Activated CD4-positive, alpha-beta T cell treated with anti-CD3 and anti-CD28 coated beads, Interleukin-2, amount 50 U/mL, for 24 hours (primary cell): ENCODE measurements at places on chromosomes 2 and 18.

DNA sequence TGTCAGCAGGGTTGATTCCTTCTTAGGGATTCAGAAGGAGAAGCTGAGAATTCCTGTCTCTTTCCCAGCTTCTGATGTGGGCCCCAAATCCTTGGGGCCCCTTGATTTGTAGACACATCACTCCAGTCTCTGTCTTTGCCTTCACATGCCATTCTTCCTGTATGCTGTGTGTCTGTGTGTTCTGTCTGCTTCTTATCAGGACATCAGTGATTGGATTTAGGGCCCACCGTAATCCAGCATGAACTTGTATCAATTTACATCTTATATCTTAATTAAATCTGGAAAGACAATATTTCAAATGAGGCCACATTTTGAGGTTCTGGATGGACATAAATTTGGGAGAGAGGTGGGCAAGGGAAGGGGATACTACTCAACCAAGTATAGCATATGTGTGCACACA lies 9.7 kb downstream of the NEUROD1 start:
- no peak for DNase-seq

DNA sequence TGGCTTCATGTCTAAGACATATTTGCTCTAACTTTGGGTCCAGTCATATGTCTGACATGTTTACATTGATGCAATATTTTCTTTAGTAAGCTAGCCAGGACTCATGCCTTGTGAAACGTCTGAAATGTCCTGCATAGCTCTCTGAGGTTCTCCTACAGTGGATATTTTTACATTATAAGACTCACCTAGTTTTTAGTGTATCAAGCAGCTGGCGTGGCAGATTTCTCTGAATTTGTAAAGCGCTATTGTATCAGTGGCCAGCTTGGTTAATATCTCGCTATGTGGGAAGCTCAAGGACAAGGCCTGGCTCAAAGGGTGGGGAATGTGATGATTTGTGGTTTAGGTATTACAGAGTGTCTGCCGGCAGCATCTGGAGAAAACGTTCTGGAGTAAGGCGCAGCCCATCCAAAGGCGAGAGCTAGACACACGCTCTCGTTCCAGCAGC lies 164.3 kb downstream of the LTBP1 start:
- no peak for DNase-seq

GRCh38 chr2:237022533-237022932 lies 63.2 kb upstream of the COPS8 start:
- DNase-seq = no peak

- DNase-seq = no peak
Measured at GRCh38 chr2:142425551-142425950, 294.7 kb upstream of the LRP1B start.

DNA sequence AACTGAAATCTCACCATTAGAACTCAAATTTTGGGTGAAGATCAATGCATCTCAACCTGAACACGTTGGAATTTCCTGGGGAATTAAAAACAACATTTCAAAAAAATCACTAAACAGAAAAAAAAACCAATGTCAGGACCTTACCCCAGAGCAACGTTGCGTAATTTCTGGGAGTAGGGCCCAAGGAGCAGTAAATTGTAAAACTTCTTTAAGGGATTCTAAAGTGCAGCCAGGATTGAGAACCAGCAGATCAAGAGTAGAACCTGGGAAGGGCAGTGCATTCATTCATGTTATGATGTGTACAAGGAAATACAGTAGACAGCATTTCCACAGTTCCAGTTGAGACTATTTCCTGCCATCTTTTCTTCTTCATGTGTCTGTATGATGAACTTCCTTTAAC lies 56.9 kb downstream of the RHBDD1 start:
- DNase-seq = no peak

GRCh38 chr18:78762753-78763152 lies 216.9 kb upstream of the SALL3 start:
- DNase-seq = no peak

DNA sequence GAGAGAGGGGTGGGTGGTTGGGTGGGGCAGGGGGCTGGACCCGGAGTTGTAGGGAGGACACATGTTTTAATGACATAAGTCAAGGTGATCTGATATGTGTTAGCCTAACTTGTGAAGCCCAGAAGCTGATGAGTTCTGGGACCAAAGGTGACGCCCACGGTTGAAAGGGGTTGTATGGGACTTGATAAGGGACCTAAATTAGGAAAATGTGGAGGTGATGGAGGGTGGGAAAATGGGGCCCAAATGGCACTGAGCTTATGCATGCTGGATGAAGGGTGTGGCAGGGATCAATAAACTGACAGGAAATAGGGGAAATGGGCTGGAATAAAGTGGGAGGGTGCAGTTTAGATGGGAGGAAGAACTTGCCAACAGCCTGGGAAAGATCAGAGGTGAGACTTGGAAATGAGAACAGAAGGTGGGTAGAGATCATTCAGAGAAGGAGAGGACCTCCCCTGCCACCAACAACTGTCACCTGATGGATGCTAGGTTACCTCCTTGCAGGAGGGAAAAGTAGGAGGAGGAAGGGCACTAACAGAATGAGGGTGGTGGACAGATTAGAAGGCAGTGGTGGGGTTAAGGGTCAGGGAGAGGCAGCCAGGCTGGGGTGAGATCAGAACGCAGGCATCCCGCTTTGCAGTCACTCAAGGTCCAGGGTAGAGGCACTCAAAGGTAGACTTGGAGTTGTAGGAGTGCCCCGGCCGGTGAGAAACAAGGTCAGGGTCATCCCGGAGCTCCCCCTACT lies 15.3 kb downstream of the WNT10A start:
- no peak for DNase-seq

GRCh38 chr2:196170213-196170605 lies 1.2 kb downstream of the STK17B start:
- peak; percentile 58 for DNase-seq

DNA sequence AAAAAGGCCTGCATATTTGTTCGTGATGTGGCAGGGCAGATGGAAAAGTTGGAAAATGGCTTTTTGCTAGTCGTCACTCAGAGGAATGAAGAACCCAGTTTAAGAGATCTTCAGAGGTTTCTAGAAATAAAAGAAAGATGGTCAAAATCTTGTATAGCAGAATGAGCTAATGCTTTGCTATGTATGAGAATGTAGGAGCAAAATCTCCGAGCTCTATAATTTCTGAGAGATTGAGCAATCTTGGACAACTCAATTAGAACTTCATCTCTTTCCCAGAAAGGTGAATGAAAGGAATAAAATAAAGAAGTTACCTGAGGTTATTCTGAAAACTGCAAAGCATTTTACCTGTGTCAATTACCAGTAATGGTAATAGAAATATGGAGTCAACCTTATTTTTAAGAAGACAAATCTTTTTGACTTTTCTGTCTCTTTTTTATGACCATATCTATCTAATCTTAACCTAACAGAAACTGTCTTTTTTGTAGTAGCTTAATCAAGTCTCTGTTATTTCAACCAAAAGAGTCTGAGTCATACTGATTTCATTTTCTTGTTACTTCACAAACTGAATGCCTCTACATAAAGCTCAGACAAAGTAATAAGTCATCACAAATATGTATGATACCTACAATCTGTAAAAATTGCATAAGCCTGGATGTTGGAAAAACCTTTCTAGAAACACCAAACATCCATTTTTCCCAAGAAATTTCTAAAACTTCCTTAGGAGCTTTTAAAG lies 32.5 kb downstream of the CCDC68 start:
- no peak for DNase-seq

DNA sequence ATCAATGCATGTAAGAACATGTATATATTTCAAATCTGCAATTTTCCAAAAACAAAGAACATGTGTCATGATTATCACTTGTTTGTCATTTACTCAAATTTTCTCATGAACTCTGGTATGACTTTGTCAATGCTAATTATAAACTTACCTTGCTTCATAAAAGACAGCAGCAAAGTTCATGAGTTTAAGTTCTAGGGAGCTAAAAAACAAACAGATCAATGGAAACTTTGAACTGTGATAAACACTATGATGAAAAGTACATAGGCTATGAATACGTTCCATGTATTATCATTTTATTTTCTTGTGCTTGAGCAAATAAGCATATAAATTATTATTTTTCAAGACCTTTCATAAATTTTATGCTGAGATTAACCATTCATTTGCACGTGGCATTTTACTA lies 940.8 kb downstream of the MBD2 start:
- DNase-seq = no peak

GRCh38 chr2:7432436-7432835 lies 515.2 kb downstream of the RNF144A start:
- DNase-seq = no peak

DNA sequence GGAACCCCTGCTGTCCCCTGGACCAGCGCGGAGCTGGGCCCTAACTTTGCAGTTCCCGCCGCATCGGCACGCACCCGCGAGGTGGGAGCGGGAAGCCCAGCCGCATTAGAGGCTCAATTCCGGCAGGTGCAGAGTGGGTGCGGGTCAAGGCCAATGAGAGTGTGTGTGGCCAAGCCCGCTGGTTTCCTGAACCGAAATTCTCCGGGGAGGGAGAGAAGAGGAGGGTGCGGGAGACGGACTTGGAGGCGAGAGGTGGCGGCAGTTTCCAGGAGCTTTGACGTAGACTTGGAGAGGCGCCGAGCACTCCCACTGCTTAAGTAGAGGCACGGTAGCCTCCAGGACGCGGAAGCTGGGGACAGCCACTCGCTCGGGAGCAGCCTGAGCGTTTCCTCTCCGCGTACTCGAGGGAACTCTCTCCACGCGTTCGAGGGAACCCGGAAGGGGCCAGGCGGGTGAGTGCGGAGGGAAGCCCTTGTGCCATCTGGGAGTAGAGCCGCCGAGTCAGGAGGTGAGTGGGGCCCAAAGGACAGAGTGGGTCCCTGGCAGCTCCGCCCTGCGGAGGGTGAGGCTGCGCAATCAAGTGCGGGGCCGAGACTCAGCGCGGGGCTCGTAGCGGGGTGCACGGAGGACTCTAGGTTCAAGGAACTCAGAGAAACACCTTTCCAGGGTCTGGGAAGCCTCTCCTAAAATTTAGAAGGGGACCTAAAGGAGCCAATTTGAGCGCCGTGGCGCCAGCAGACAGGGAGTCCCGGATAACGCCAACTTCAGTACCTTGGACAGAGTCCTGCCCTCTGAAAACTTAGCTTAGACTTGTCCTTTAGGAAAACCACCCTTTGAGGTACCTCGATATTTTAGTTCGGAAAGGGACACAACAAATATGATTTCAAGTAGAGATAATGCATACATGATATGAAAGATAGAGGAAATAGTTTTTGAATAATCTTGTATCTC lies at the start of gene FAM237A:
Gene FAM237A, plus strand, starts transcription at position 413 of the 951 bp plus-strand sequence. CDS start 1,750 bp downstream, outside the sequence.
- no peak for DNase-seq

DNA sequence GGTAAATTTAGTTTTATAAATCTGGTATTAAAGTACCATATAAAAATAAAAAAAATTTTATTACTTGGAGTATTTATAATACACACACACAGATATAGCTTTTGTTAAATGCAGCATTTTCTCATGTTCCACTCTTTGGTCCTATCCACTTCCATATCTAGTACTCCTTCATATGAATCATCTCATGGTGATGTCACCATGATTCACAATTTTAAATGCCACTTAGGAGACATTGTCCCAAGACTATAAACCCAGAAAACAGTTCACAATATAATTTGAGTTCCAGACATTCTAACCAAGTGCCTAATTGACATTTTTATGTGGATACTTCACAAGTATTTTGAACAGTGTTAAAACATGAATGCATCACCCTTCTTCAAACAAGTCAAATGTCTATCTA lies 1398.3 kb downstream of the DSC3 start:
- no peak for DNase-seq

DNA sequence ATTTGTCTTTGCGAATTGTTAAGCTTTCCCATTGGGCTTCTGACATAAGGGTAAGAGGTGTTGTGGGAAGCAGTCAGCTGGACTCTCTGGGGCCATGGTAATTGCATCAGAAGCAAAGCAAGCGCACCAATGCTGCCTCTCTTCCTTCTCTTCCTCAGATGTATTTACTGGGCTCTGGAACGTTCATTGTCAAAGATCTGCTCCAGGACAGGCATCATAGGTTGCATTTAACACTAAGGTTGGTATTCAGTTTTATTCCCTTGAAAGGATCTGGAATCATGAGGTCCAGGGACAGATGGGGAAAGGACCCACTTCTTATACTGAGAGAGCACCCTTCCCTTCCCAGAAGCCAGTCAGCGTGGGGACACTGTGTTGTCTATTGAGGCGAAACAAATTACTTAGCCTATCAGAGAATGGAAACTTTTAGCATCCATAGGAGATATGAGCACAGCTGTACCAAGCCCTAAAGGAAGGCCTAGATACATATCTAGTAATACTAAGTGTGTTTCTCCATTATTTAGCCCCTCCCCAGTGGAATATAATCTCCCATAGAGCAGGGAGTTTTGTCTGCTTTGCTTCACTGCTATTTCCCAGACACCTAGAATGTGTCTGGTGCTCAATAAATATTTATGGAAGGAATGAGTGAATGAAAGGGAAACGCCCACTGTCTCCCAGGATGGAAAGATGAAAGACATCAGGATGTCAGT lies 72.2 kb downstream of the COA5 start:
- no peak for DNase-seq

- DNase-seq = no peak
Measured at GRCh38 chr2:164887434-164888144, 46.0 kb upstream of the COBLL1 start.

- DNase-seq = no peak
Measured at GRCh38 chr2:9772035-9772998, 71.0 kb upstream of the TAF1B start.
